ENCODE measurements at places on chromosomes 1 and 21. TPM values are rescaled to one million over a fixed set of nuclear protein-coding genes. Genes with fewer than 3 reads are reported as not detected.

The FYB2 gene
- total RNA-seq = not detected

The KCNJ9 gene
- 0.11 TPM for total RNA-seq

DNA sequence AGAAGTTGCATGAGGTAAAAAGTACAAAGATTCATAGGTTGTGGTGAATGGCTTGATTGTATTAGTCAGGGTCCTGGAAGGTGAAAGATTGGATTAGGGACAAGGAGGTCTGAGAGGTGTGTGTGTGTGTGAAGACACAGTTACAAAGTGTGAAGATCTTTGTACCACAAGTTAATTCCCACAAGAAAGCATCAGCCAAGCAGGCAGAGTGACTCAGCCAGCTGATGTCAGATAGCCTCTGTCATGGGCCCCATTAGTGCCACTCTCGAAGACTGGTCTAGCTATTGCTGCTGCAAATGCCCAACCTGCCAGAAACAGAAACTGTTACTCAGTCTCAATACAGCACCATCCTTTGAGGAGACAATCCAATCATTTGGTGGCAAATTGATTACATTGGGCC, 96.5 kb downstream of the DTL start:
- H3K27me3 ChIP-seq = no peaks in the 10 kb centered on the region
- peaks cover 36% of the 10 kb centered on the region for H3K36me3 ChIP-seq
- no peak overlapping the region for H3K4me3 ChIP-seq
- no peak for DNase-seq
- H3K27ac ChIP-seq = no peak overlapping the region

The MPZ gene
- total RNA-seq = 51.3 TPM

DNA sequence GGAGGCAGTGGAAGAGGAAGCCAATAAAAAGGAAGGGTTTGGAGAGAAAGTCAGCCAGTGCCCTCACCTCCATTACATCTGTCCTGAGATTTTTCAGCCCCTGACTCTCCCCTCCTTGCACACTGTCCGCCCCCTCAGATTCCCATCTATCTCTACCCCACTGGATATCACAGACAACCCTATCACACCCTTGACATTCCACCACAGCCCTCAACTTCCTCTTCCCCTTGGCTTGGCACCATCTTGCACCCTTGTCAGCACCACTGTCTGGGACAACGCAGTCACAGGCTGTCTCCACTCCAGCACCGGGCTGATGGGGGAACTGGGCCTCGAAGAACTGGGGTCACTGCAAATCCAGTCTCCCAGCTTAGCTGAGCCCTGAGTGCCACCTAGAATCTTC, 14.2 kb upstream of the PLEKHA6 start:
- H3K4me3 ChIP-seq = no peak overlapping the region
- no peaks in the 10 kb centered on the region for H3K36me3 ChIP-seq
- H3K27ac ChIP-seq = no peak overlapping the region
- peaks cover 13% of the 10 kb centered on the region for H3K4me1 ChIP-seq

The CD1E gene
- not detected for total RNA-seq

GRCh38 chr1:183096894-183097293, 73.7 kb downstream of the LAMC1 start:
- no peak overlapping the region for H3K4me3 ChIP-seq
- DNase-seq = no peak
- peaks cover 30% of the 10 kb centered on the region for H3K4me1 ChIP-seq
- no peaks in the 10 kb centered on the region for H3K36me3 ChIP-seq

The VWA1 gene
- 9.6 TPM for total RNA-seq
